ENCODE measurements at places on chromosomes 11 and 22.
A peak's percentile ranks its signal among the peaks of the same experiment; 100 is the strongest.

DNA sequence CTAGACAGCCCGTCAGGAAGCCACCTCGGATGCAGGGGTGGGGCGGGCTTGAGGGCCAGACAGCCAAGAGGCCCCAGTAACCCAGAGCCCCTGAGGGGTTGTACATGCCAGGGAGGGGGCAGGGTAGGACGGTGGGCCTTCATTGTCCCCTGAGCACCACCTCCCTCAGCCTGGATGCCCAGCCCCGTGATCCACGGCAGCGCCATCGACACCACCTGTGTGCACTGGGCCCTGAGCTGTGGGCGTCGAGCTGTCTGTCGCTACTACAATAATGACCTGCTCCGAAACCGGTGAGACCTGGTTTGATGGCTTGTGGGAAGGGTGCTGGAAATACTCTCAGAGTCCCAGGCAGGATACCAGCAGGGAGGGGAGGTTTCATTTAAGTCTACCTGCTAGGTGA is 37.4 kb upstream of the TPBGL start:
- DNase-seq: no peak

- no peak for DNase-seq
Observed at GRCh38 chr11:15035283-15035682, 38.1 kb upstream of the CALCB start.

DNA sequence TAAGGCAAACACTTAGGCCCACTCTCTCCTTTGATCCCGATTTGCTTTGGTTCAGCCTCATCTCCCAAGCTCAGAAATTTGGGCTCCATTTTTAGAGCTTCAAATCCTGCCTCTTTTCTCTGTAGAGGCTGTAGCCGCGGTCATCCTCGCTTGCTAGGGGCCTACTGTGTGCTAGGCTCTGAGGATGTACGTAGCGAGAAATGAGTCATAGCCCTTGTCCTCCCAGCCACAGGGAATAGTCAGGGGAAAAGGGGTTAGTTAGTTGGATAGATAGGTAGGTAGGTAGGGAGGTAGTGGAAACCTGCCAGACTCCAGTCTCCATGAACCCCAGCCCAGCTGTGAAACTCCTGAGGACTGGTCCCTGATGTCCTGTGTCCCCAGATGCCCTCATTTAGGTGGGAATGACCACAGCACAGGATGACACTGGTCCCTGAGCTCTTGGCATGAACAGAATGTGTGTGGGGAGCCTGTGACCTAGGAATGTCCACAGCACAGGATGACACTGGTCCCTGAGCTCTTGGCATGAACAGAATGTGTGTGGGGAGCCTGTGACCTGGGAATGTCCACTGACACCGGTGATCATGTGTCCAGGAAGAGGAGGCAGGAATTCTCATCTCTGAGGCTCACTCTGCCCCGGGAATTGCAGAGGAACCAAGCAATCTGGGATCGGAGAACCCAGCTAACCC is 21.4 kb upstream of the HMOX1 start:
- no peak for DNase-seq

DNA sequence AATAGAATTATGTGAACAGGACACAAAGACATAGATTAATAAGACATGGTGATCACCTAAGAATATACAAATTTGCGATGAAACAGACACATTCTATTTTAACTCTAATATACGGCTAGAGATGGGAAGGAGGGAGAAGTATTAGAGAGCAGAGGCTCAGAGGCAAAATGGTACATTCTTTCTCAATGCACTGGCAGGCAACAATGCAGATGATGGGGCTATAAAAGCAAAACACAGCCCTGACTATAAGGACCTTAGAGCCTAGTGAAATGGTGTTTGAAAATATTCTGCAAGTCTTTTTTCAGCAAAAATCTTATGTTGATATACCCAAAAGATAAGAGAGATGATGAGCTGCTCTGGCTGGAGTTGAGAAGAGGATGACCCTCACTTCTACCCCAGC is 13.1 kb downstream of the TCF20 start:
- DNase-seq: no peak

- no peak for DNase-seq
Observed at GRCh38 chr22:24379536-24379935, 47.9 kb upstream of the ADORA2A start.

DNA sequence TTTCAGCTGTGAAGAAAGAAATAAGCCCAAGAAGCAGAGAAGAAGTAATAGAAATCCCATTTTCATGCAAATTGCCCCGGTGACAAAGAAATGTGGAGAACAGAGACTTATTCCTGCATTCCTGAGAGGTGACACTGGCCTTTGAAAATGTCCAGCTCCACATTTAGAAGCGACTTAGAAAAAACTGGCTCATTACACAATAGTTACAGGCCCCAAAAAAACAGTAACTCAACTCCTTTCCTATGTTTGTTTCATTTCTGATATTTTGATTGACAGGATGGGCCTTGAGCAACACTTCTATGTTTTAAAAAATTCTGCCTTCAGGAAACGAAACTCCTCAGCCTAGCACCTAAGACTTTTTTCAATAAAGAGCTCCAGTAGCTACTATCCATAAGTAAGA is 726.9 kb upstream of the TENM4 start:
- DNase-seq: no peak

- DNase-seq: no peak
Observed at GRCh38 chr11:45440111-45440510, 154.0 kb upstream of the SYT13 start.

- DNase-seq: no peak
Observed at GRCh38 chr11:105224482-105225253, 85.1 kb upstream of the CARD18 start.

GRCh38 chr11:65672180-65672860 is 9.6 kb upstream of the RELA start:
- DNase-seq: no peak

DNA sequence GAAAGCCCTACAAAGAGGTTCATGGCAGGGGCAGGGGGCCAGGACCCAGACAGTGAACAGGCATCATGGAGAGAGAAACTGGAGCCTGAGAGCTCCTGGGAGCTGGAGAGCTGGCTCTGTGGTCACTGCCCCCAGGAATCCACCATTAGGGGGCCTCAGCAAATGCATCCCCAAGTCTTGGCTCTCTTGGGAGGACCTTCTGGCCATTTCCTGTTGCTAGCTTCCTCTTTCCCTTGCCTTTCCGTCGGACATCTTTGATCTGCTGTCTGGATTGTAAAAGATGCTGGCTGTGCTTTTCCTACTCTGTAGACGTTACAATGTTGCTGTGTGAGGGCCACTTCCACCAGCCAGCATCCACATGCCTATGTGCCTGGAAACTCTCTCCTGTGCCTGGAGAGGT is 7.1 kb upstream of the CRYBB2 start:
- no peak for DNase-seq

DNA sequence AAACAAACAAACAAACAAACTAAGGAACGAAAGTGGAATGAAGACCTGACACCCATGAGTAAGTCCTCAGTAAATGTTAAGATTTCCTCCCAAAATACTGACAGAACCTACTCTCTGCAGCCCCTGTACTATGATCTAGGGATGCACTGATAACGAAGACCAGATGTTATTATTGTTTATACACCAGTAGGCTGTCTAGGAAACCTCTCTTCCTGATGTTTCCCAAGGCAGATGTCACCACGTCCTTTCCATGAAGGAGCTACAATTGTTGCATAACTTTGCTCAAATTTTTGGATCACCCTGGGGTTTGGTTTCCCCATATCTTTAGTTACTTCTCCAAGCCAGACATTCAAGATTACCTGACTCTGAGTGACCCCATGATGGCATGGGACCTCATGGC is 340.7 kb downstream of the MIAT start:
- DNase-seq: no peak

DNA sequence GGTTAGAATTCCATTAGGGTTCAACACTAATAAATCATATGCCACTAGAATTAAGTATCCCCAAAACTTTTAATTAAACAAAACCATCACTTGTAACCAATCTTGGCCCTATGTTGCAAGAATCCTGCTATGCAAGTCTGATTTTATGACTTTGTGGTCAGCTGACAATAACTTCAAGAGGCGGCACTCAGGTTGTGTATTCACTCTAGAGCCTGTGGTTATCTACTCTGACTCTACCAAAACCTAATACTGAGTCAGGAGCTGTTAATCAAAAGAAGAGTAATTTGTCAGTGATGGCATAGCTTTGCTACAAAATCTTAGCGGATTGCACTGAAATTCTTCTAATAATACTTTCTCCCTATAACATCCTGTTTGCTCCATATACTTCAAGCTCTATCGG is 253.7 kb downstream of the AASDHPPT start:
- DNase-seq: no peak

- no peak for DNase-seq
Observed at GRCh38 chr22:50705219-50705691, 32.6 kb downstream of the SHANK3 start.

- no peak for DNase-seq
Observed at GRCh38 chr11:57648801-57649735, 644 bp downstream of the YPEL4 start.

DNA sequence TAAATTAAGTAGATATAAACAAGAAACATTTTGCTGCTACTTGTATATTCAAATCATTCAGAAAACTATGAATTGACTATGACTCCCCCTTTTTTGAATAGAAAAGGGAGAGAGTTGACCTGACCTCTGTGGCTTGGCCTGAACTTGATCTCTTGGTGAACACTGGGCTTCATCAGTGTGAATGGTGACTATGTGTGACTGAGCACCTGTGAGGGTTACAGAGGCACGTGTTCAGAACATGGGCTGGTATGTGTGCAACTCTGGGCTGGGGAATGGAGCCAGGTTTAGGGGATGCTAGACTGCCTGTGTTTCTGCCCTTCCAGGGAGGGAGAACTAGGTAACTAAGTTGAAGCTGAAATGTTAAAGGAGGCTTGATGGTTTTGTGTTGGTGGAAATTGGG is 29.2 kb downstream of the HSD17B12 start:
- no peak for DNase-seq

GRCh38 chr11:111302298-111302697 is 4.0 kb downstream of the POU2AF3 start:
- no peak for DNase-seq

DNA sequence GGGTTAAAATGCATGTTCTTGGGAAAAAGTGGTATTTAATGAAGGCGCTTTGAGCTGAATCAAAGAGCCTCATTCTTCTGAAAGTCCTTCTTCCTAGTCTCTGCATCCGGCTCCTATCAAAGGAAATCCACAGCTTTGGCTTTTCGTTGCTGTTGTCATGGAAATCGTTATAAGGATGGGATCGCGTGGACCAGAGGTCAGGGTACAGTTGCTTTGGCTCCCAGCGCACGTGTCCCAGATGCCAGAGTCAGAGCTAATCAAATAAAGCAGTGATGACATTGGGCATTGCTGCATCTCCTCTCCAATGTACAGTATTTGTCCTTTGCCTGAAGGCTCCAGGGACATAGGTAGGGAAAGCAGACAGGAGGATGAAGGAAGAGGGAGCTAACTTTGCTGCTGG is 181.9 kb downstream of the MYO18B start:
- DNase-seq: no peak

- peak; percentile 7 for DNase-seq
Observed at GRCh38 chr11:23540101-23540561, 679.9 kb upstream of the CCDC179 start.

DNA sequence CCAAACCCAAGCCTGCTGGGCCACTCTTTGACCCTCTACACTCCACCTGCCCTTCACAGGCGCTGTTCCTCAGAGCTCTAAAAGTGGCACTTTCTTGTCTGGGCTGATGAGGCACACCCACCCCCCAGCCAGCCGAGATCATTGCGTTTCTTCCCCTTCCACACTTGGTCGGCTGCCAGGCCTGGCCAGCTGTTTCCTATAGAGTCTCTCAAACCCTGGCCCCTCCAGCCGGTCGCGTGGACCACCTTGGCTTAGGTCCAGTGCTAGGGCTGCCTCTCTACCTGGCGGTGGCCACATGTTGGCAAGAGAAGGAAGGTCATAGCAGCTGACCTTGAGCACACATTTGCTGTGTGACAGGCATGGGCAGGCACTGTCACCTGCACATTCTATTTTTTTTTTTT is 60.6 kb downstream of the PPP6R2 start:
- no peak for DNase-seq

DNA sequence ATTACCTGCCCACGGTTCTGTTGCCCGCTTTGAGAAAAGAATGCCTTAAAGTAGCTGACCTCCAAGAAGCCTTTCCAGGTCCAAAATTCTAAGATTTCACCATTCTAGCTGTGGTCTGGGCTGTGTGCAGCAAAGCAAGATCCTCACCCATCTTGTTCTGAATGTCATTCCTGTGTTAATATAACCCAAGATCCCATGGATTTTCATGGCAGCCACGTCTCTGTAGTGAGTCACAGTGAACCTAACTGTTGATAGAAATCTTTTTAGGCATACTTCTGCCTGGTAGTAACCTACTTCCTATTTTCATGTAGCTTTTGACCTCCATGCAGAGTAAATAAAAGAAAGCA is 210.0 kb downstream of the NAV2 start:
- no peak for DNase-seq

DNA sequence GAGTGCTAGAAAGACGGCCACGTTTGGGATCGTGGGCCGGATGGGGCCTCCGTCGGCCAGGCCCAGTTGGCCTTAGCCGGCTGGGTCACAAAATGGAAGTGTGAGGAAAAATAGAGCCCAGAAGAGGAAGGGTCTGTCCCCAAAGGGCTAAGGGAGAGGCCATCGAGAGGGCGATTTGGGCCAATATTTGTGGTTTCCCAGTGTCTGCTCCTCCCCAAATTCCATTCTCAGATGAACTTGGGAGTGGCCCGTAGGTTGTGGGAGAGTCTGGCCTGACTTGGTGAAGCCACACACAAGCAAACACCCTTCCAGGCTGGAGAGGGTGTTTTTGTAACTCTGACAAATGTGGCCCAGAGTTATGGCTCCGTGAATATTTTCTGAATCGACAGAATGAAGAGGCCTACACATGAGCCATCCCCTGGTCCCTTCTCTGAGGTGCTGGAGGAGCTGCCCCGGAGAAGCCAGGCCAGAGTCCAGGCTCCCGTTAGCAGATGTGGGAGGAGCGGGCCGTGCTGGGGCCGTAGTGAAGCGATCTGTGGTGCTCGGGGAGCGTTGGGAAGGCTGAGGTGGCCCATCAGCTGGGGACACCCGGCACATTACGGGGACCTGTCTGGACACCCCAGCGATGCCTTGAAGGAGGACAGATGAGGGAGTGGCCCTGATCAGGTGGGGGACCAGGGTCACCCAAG is 73.5 kb upstream of the PPARA start:
- no peak for DNase-seq

DNA sequence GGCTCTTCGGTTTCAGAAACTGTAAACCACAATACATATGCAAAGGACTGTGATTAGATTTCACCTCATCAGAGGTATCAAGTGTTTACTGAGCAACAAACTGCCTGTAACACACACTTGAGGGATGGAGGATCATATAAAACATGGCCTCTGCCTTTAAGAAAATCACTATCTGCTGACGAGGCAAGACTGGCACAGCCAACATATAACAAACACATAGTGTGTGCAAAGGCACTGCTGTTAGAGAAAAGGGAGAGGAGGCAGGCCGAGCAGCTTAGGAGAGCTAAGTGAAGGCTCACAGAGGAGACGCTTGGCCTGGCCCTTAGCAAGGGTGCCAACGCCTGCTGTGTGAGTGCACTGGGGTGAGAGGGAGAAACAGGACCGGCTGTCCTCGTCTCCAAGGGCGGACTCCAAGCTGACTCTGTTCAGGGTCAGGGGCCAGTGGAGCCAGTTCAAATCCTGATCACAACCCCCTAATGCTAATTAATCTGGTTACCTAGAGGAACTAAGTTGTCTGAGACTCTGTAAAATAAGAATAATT is 48.2 kb downstream of the LRFN4 start:
- no peak for DNase-seq

All from GM12891 (cell line).